ENCODE measurements at places on chromosomes 3 and 15.

DNA sequence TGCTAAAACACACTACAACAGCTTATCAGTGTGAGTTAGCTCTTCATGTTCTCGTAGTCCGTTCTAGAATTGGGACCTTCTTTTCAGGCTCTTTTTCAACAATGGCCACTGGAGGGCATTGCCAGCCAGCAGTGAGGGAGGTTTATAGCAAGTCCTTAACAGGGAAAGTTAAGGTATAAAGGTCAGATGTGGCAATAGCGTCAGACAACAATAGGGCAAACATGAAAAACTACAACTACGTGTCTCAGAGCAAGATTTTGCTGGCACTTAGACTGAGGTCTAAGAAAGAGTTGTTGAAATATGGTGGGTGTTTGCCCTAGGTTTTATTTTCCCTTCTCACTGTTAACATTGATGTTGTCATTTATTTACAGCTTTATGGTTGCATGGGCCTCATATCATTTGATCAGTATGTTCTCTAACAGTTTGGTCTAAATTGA is 161.4 kb downstream of the GMNC start:
- H3K4me1 ChIP-seq: no peaks in the 10 kb centered on the region
- no peak overlapping the region for H3K4me3 ChIP-seq
- H3K36me3 ChIP-seq: no peaks in the 10 kb centered on the region
- DNase-seq: no peak

DNA sequence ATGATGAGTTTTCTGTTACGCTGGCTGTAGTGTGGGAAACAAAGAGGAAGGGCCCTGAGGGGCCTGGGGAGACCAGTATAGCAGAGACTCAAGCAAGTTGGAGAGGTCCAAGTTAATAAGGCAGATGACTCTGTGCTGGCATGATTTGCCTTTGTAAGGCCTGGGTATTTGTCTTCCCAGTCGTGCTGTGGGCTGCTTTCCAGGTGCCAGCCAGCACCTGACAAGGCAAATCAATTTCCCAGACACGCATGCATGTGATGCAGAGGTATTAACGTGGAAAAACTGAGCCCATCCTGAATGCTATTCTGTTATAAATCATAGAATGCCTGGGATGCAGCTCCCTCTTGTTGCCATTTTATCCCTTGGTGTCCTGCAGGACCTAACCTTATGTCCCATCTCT is 175.6 kb downstream of the MFSD1 start:
- DNase-seq: no peak
- H3K4me3 ChIP-seq: no peak overlapping the region
- H3K27ac ChIP-seq: no peak overlapping the region
- no peaks in the 10 kb centered on the region for H3K4me1 ChIP-seq

DNA sequence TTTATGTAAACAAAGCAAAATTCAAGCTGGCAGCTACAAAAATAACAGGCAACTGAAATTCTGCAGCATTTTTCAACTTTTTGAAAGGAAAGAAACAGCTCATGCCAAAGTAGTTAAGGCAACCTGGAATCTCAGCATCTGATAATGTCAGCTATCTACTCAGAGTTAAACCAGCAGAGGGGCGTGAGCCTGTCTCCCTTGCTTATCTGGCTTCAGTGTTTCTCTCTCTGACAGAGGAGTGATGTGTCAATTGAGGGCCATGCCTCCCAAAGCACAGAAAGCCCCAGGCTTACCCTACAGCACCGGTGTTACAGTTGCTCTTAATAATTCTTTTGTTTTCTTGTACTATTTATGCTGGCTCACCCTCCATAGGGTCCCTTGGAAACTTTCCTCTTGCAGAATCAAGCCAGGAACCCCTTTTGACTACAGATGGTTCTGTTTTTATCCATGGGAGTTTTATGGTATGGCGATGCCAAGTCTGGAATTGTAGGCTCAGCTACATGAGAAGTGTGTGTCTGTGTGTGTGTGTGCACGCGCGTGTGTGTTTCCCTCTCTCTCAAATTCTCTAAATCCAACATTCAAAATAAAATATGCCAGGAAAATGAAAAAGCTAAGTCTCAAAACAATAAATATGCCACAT is 7.3 kb downstream of the TMEM212 start:
- H3K4me3 ChIP-seq: no peak overlapping the region
- peaks cover 26% of the 10 kb centered on the region for H3K4me1 ChIP-seq
- DNase-seq: no peak
- no peaks in the 10 kb centered on the region for H3K27me3 ChIP-seq
- H3K36me3 ChIP-seq: no peaks in the 10 kb centered on the region
- no peak overlapping the region for H3K27ac ChIP-seq

- no peaks in the 10 kb centered on the region for H3K36me3 ChIP-seq
- H3K4me1 ChIP-seq: peaks cover 4% of the 10 kb centered on the region
- no peak overlapping the region for H3K4me3 ChIP-seq
- no peak for DNase-seq
These were observed 302.2 kb upstream of the NR2E3 start for GRCh38 chr15:71508081-71508682.

- H3K27me3 ChIP-seq: no peaks in the 10 kb centered on the region
- no peaks in the 10 kb centered on the region for H3K36me3 ChIP-seq
- DNase-seq: no peak
- H3K4me3 ChIP-seq: no peak overlapping the region
These were observed 80.3 kb downstream of the OTOL1 start for GRCh38 chr3:161576714-161577510.

- no peak overlapping the region for H3K4me3 ChIP-seq
- H3K4me1 ChIP-seq: peaks cover 94% of the 10 kb centered on the region
These were observed 4.0 kb downstream of the CCDC9B start for GRCh38 chr15:40336744-40337122.

GRCh38 chr15:57114070-57114469 is 195.6 kb downstream of the TCF12 start:
- no peak overlapping the region for H3K27ac ChIP-seq
- no peaks in the 10 kb centered on the region for H3K27me3 ChIP-seq
- no peaks in the 10 kb centered on the region for H3K36me3 ChIP-seq
- no peak for DNase-seq
- peaks cover 18% of the 10 kb centered on the region for H3K4me1 ChIP-seq

GRCh38 chr15:67879440-67880129 is 39.7 kb upstream of the RNU6-1 start:
- no peak overlapping the region for H3K4me3 ChIP-seq
- H3K27me3 ChIP-seq: no peaks in the 10 kb centered on the region
- H3K27ac ChIP-seq: no peak overlapping the region
- H3K36me3 ChIP-seq: no peaks in the 10 kb centered on the region
- H3K4me1 ChIP-seq: peaks cover 17% of the 10 kb centered on the region
- no peak for DNase-seq
